ENCODE measurements at places on chromosomes 7 and 10.

- DNase-seq = no peak
These were observed 35.8 kb downstream of the PAX2 start for GRCh38 chr10:100781145-100781665.

- no peak for DNase-seq
These were observed 88.3 kb downstream of the CHST15 start for GRCh38 chr10:124005091-124005490.

- no peak for DNase-seq
These were observed 80.7 kb downstream of the UBE2H start for GRCh38 chr7:129872054-129872453.

DNA sequence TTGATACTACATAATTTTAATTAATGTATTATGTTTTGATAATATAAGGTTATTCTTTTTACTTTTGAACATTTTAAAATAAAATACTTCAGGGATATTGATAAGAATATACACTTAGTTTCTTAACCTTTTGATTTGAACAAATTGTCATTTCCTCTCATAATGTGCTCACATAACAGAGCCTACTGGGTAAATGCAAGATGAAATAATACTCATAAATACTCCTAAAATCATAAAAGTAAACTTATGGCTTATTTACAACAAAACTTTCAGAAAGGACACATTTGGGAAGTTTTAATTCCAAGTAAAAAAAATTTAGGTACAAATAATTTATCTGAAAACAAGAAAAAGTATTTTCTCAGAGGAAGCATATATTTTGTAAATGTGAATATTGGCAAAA lies 101.6 kb upstream of the ABCB5 start:
- DNase-seq = no peak

GRCh38 chr7:114976666-114977065 lies 54.8 kb downstream of the MDFIC start:
- DNase-seq = peak; percentile 26
